ENCODE measurements at places on chromosomes 1 and 21.

GRCh38 chr21:43282358-43283120 is 113.7 kb downstream of the CRYAA start:
- no peak for DNase-seq

- no peak for DNase-seq
Measured at GRCh38 chr1:218456444-218456843, 111.3 kb downstream of the TGFB2 start.

DNA sequence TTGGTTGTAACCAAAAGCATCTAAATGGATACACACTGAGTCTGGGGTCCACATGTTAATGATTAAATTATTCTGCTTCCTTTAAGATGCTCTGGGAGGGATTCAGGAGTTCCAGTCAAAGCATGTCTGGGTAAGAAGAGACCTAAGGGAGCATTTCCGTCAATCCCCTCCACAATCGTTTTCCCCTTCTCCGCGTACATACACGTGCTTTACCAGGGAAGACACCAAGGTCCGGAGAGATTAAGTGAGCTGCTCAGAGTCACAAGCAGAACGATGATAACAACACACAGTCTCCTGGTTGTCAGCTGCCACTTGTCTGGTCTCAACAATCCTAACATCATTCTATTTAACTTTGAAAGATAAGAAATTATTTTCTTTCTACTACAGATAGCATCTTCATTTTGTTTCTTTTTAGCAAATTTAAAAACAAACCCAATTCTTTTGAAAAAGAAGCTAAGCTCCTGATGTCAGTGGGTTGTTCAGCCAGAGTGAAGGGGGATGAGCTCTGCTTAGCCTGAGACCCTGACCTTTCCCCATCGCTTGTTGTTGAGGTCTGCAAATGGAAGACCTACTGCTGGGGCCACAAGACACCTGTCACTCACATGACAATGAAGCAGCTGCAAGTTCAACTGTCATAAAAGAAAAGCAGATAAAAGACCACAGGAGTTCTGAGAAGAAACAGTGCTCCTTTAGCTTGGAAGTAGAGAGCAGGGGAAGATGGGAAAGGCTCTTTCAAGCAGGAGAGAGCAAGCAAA is 4.5 kb downstream of the PAFAH2 start:
- DNase-seq, result no peak

DNA sequence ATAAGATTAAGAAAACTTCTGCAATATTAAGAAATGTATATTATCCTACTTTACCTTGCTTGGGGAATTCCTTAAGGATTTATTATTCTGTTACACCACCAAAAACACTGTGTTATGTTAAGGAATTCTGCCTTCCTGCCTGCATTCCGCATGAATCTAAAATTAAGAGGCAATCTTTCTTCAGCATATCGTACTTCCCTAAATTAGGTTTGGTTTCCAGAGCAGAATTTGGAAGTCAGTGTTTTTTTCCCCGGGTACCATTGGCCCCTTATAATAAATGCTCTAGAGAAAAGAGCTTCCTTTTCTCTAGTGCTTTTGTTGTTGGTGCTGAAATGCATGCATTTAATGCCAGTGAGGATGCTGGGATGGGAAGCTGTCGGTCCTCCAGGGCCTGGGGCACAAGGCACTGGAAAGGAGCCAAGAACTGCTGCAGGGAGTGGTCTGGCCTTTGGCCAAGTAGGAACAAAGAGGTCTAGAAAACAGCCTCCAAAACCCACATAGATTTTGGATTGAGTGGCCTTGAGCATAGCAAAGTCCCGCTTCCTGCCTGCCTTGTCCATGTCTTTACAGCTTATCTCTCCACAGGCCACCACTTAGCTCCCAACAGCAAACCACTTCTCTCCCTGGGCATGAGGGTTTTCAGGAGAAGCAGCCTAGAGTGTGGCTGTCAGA is 69.9 kb downstream of the RRAGC start:
- DNase-seq, result no peak

- no peak for DNase-seq
Measured at GRCh38 chr21:38439957-38440356, 58.3 kb downstream of the ERG start.

DNA sequence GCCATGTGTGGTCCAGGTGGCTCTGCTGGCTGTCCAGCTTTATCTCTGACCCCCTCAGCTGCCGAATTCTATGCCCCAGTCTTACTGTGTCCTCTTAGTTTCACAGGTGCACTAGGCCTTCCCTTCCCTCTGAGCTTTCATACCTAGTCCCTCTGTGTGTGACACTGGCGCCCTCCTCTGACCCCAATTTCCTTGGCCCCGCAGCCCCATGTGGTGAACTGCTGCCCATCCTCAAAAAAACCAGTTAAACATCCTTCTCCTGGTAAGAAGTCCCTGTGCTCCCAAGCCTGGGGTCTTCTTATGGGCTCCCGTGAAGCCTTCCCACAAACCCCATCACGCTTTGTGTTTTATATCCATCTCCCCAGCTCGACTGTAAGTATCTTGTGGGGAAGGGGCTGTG is 93.9 kb upstream of the TSPAN2 start:
- DNase-seq, result no peak

DNA sequence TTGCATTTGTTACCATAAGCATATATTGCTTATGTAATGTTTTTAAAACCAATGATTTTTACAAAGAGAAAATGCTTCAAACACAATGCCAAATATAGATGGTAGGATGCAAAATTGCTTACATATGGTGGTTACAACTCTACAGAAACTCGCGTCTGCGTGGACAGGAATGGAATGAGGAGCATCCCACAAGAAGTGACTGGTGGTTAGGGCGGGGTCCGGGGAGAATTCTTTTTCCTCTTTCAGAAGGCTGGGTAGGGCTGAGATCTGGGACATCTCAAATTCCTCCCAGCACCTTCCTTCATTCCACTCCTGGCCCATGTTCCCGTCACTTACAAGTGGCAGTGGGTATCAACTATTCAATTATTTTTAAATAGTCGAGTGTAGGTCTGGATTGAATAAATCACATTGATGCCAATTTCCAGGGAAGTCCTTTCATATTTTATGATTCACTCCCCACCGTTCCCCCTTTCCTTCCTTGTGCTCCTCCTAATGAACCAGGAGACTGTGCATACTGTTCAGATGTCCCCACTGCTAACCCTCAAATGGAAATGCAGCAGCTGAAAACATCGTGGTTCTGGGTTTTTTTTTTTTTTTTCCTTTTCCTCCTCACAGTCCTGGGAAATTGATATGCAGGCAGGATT is 174.5 kb upstream of the POU3F1 start:
- no peak for DNase-seq

- no peak for DNase-seq
Measured at GRCh38 chr1:246219508-246220030, 287.5 kb downstream of the SMYD3 start.

GRCh38 chr1:110778821-110779220 is 94.1 kb upstream of the CD53 start:
- no peak for DNase-seq

GRCh38 chr21:37974081-37974480 is 57.8 kb upstream of the KCNJ6 start:
- no peak for DNase-seq

DNA sequence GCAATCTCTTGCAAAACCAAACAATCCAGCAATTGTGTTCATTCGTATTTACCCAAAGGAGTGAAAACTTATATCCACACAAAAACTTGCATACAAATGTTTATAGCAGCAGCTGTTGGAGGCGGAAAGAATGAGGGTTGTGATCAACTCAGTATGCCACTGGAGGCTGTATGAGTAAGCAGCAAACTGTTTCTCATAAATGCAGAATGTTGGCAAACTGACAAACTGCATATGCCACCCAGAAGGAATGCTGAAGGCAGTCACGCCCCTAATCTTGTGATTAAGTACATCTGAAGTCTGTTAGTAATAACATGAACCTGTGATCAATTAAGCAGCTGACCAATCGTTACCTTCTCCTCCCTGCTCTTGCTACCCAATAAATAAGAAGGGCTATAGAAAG is 60.5 kb upstream of the CR2 start:
- DNase-seq, result no peak

GRCh38 chr1:220882061-220882891 is 3.0 kb downstream of the HLX start:
- no peak for DNase-seq

DNA sequence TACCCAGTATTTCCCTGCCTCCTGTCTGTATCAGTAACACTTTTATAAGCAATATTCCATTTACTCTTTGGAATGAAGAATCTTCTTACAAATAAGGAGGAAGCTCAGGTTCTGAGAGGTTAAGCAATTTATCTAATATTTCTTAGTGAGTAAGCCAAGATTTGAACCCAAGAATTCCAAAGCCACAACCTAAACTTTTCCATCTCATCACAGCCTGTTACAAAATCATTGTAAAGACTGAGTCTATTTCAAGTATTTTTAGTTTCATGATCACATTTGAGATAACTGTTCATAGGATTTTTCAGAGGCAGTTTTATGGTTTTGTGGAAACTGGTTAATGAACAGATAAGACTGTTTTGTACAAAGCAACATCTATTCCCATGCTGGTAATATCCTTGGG is 29.8 kb upstream of the HHAT start:
- no peak for DNase-seq

DNA sequence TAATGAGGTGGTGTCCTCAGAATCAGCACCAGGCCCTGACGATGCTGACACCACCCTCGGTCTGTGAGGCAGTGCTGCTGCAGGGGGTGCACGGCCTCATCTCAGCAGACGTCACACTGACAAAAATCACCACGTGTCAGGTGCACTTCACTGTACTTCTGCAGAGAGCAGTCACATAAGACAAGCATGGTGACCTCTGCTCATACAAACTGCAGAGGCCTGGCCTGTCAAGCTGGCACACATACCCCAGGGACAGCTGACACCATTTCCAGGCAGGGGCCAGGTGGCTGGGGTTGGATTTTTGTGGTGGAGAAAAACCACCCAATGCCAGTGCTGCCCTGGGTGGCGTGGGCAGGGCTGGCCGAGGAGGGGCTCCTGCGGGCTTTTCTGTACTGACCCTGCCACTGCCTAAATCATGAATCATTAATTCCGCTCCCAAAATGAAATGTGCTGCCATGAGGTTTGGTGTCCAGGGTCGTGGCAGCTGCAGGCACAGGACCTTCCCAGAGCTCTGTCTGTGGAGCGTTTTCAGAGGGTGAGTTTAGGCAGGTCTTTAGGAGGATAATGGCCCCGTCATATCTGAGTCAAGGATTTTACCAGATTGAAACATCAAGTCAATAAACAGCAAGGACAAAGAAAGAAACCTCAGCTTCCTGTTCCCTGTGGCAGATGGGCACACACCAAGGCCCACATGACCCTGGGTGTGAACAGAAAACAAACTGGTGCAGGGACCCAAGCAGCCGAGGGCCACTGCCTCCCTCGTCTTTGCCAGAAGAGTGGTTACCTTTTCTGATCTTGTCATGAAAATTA is 33.4 kb upstream of the GPR153 start:
- DNase-seq, result no peak

DNA sequence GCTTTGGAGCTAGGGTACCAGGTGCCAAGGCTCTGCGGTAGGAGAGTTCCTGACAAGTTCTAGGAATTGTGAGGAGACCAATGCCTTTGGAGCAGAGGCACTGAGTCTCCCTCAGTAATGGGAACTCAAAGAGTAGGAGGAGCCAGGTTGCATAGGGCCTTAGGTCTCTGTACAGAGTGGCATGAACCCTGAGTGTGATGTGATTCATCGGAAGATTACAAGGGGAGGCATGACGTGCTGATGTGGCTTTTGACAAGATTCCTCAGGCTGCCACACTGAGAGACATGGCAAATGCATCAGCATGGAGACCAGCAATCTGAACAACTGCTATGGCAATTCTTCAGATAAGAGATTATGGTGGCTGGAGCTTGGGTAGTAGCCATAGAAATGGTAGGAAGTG is 94.6 kb upstream of the SLC44A3 start:
- no peak for DNase-seq

DNA sequence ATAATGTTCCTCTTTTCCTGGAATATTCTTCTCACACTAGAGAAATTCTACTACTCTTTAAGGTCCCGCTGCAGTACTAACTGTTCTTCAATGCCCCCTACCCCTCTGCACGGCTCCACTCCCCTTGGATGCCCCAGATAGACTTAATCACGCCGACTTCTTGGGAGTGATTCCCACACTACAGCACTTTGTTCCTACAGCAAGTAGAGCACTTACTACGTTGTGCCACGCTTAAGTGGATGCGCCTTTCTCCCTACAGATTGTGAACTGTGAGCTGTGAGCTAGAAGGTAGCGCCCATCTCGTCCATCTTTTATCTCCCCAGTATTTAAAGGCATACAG is 2.2 kb downstream of the ZNF436 start:
- DNase-seq, result no peak

DNA sequence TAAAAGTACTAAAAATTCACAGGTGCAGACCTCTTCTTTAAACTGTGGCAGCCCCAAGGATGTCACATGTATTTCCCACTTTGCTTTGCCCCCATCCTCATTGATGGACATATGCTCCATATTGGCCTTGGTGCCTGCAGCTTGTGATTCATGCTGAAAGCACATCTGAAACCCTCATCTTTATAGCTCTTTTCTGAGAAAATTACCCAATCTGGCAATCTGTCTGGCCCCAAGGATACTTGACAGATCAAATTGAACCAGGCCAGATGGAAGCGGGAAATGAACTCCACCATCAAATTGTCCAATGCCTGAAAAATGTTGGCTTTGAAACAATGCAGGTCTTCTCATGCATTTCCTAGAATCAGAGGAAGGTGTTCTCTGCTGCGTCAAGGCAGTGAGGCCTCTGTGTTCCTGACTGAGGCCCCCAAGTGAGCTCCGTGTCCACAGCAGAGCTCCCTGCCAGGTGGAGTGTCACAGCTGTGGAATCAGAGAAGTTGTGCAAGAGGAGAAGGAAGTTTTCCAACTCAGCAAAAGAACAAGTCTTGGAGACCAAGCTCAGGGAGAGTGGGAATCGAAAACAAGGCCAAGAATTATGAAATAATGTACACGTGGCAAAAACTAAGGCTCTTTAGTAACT is 323.7 kb downstream of the PLPP3 start:
- no peak for DNase-seq

- no peak for DNase-seq
Measured at GRCh38 chr1:162688521-162688920, 56.3 kb downstream of the DDR2 start.

- DNase-seq, result no peak
Measured at GRCh38 chr1:182586380-182586779, 2.7 kb downstream of the RNASEL start.

GRCh38 chr1:19113697-19114092 is 96.4 kb downstream of the UBR4 start:
- DNase-seq, result peak; percentile 6

- DNase-seq, result no peak
Measured at GRCh38 chr1:20931930-20932436, 144.9 kb upstream of the HP1BP3 start.

DNA sequence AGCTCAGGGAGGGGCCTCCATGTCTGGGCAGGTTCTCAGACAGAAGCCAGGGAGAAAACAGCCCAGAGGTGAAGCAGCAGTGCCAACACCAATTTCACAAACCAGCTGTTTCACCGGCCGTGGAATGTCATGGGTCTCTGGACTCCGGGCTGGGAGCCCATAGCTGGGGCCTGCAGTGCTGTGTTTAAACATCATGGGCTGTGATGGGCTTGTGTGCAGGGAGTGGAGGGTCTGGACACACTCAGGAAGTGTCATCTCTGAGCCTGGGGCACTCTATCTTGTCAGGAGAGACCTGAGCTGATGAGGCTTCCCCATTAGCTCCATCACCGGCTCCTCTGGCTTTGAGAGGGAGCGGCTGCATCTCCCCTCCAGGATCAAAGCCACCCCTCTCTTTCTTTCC is 173.6 kb upstream of the IGSF21 start:
- no peak for DNase-seq
